ENCODE measurements at places on chromosomes 1 and 21.

GRCh38 chr1:100995198-100995988, 30.2 kb downstream of the DPH5 start:
- no peak for DNase-seq

- DNase-seq: peak; percentile 64
Measured at GRCh38 chr1:207823880-207824566, 72.2 kb downstream of the CD46 start.

- DNase-seq: peak; percentile 44
Measured at GRCh38 chr21:43884012-43884860, 19.2 kb downstream of the AGPAT3 start.

DNA sequence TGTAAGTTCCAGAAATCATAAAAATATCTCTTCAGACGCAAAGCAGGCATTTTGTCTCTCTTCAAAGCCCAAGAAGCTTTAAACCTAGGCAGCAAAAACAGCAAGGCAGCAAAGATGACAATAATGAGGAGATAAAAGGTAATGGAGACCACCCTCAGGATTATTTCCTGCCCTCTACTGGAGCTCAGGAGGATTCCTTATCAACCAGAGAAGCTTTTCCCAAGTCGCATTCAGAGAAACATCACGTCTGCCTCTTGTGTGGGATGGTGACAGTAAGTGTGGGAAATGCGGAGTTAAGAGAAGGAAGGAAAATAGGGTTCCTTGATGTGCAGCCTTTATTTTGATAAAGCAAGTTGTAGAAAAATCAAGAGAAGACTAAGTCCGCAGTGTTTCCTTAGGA, 365.8 kb downstream of the RGS7 start:
- DNase-seq: no peak

- DNase-seq: no peak
Measured at GRCh38 chr1:34915521-34915920, 13.9 kb downstream of the DLGAP3 start.

GRCh38 chr1:1858382-1859086, 32.4 kb downstream of the GNB1 start:
- DNase-seq: peak; percentile 55

- DNase-seq: no peak
Measured at GRCh38 chr21:41713495-41714281, 53.2 kb downstream of the RIPK4 start.

GRCh38 chr1:33220676-33221384, 35.5 kb upstream of the ZNF362 start:
- no peak for DNase-seq

- DNase-seq: no peak
Measured at GRCh38 chr1:35442734-35443133, 114.5 kb downstream of the KIAA0319L start.

GRCh38 chr1:2045468-2046173, 4.6 kb upstream of the PRKCZ start:
- DNase-seq: no peak

DNA sequence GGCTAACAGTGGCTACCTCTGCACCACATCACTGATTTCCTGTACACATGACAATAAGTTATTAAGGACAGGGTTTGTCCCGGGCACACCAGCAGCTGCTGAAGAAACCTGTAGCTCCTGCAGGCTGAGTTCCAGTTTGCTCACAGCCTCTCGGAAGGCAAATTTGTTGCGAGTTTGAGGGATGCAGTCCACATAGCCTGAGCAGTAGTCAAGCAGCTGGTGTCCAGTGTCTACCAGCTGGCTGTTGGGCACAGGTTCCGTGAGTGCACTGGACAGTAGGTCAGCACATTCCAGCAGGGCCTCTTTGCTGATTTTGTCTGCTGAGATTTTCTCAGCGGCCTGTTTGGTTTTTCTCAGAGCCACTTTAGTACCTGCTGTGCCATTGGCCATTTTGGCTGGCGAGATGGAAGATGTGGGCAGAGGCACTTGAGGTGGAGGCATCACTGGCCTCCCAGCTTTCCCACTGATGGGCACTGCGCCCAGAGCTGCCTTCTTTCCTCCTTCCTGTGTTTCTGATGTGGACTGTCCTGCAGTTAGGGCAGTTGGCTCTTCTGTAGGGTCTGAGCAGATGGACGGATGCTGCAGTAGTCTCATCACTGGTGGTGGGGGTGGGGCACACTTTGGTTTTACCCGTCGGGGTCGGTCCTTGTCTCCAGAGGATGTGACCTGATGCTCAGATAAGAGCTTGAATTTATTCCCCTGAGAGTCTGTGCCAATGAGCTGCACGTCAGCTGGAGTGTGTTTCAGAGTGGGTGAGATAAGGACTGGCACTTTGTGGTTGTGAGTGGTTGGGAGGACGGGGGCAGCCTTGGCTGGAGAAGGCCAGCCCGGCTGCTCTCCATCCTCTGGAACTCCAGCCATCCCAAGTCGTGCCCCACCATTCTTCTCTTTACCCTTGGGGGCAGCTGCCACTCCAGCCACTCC, 26.1 kb downstream of the TOR3A start:
- no peak for DNase-seq
